Activated naive CD8-positive, alpha-beta T cell treated with anti-CD3 and anti-CD28 coated beads, Interleukin-2, amount 10 ng/mL, durations not matched to agents 7 days and 5 days (primary cell): ENCODE measurements at places on chromosomes 12 and 14.

GRCh38 chr14:32472512-32473463 lies 143.7 kb downstream of the AKAP6 start:
- no peak for DNase-seq

- DNase-seq: no peak
Observed at GRCh38 chr12:67592228-67593011, 56.1 kb upstream of the DYRK2 start.

DNA sequence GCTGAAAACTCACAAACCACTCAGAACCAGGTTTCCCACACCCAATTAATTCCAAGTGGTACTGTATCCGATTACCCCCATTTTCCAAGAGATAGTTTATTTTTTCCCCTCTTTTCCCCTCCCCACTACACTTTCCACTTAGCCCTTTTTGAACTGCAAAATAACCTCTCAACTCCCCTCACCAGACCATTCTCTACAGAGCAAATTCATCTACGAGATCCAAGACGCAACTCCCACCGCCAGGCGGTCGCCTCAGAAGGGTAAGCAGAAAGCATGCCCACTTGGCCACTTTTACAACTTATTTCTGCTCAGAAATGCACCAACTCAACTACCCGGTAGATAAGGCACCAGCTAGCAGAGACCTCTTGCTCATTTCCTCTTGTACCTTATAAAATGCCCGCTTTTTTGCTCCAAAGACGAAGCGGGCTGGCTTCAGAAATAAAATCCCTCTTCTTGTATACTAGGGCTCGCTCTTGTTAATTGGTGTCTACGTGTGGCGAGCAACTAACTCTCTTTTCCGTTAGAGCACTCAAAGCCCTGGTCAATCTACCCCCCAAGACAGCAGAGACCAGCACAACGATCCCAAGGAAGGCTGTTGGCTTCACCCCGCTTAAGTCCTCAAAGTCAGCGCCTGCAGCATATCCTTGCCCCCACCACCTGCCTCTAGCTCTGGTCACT lies 910 bp upstream of the SRP54 start:
- peak; percentile 53 for DNase-seq

DNA sequence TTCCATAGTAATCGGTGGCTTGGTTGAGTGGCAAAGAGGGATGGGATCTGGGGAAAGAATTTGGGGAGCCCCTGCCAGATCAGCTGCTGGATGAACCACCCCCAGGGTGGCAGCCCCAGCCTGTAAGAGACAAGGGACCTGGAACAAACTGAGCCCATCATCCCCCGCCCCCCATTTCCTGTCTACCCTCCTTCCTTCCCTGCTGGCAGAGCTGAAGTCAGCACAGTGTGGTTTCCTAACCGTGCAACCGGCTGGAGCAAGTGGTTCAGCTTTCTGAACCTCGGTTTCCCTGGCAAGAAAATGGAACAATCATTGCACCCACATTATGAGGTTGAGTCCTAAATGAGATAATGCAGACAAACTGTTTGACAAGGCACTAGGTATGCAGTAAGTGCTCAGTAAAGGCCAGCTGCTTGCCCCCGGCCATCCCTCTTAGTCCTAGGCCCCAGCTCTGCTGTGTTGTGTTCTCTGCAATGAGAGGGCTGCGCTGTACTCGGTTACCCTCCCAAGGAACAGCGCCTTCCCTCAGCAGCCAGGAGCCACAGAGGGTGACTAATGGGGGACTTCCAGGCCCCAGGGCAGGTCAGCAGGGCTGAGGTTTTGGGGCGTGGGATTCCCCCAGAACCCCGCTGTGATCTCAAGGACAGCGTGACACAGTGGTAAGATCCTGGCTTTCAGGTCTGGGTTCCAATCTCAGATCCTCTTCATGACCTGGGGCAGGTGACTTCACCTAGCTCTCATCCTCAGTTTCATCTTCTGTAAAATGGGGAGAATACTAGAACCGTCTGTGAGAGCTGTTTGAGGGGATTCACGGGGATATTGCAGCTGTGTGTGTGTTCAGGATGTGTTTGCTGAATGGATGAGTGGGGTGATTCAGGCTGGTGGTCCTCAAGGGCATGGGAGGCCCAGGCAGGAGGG lies 16.5 kb downstream of the SELPLG start:
- DNase-seq: peak; percentile 62

DNA sequence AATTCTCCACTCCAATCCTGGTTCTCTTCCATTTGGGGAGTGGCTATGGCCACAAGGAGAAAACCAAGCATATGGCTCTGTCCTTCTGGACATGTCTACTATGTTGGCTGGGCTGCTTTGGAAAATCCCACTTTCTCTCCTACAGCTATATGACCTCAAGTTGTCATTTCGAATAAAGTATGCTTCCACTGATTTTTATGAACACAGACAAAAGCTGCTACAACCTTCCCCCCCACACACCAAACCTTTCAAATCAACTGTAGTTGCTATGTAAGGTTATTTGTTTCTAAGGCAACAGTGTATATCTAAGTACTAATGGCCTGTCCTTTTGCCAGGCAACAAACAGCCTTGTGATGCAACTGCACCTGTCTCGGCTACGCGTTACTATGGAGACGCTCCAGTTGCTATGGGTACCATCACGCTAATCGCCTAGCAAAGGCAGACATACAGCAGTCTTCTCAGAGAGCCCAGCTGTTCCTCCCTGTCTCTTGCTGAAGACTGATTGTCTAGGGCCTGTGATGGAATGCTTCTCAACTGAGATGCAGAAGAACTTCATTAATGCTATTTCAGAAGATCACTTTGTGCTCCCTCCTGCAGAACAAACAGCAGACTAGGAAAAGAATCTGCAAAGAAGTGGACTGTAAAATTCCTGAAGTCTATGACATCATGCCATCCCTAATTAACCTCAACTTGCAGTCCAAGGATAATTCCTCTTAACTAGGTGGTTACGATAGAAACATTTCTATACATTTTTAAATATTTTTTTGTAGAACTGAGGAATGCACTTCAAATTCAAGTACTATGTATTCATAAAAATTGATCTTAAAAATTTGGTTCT lies 67.6 kb downstream of the FOXN3 start:
- DNase-seq: no peak

DNA sequence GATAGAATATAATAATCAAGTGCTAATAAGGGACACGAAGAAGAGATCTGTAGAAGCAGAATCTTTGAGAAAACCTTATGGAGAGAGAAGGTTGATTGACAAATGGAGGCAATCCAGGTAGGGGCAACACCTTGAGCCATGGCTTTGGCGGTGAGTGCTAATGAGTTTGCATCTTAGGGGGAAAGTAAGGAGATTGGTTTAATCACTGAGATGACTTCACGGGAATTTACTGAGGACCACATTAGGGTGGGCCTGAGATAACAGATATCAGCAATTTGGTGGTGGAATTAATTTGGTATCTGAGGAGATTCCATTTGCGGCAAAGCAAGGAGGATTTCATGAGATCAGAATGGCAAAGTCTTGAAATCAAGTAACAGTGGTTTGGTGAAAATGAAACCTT lies 1.8 kb upstream of the LARP4 start:
- no peak for DNase-seq

DNA sequence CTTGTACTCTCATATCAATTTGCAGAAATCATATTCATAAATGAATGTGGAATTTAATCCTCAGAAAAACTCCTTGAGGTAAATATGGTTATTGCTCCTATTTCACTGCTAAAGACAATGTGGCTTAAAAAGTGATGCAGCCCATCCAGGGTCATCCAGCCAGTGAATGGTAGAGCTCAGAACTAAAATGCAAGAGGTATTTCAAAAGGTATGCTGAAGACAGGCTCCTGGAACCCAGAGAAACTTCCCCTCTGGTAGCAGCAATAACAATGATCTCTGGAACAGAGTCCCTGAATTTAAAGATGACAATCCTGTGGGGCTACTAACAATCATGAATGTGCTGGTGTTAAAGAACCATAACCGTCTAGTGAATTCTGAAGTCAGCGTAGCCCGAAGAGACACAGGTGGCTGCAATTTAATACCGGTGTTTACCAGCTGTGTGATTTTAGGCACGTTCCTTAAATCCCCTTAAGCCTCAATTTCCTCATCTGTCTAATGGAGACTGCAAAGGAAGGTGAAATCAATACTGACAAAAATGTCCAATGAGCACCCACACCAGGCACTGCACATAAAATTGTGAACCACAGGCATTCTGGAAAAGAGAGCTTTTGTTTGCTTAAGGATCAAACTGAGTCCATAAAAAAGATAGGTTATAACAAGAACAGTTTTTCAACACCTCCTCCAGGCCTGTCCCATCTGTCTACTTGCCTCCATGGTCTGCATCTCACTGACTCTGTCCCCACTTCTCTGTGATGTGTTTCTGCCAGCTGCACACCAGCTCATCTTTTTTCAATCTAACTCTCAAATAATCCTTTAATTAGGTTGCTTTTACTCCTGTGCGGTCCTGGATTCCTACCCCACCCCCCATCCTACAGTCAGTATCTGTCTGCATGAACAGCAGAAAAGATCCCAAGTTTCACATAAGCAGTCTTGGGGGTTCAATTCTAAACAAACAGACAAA lies 10.5 kb downstream of the TM7SF3 start:
- DNase-seq: no peak

GRCh38 chr14:96040828-96041371 lies 1.7 kb downstream of the C14orf132 start:
- DNase-seq: no peak

GRCh38 chr14:71606575-71606974 lies 325.7 kb upstream of the RGS6 start:
- DNase-seq: no peak

- DNase-seq: no peak
Observed at GRCh38 chr12:19288603-19289244, 150.6 kb upstream of the AEBP2 start.

- peak; percentile 60 for DNase-seq
Observed at GRCh38 chr14:24095271-24096068, 1.4 kb downstream of the PCK2 start.

DNA sequence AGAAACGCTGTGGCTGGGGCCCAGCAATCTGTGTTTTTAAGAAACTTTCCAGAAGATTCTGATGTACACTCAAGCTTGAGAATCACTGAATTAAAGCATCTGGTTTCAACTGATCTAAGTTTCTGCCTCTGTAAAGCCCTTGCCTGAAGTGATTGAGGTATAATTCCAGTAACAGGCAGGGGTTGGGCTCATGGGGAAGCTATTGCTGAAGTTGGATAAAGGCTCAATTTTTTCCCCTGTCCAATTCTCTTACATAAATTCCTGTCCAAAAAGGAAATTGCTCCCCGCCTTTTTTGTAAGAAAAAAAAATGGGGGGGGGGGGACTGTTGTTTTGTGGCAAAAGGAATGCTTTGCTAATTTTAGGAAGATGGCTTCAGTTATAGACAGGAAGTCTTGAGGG lies 337.4 kb downstream of the NUAK1 start:
- no peak for DNase-seq

- no peak for DNase-seq
Observed at GRCh38 chr14:29900609-29901350, 26.9 kb downstream of the PRKD1 start.

DNA sequence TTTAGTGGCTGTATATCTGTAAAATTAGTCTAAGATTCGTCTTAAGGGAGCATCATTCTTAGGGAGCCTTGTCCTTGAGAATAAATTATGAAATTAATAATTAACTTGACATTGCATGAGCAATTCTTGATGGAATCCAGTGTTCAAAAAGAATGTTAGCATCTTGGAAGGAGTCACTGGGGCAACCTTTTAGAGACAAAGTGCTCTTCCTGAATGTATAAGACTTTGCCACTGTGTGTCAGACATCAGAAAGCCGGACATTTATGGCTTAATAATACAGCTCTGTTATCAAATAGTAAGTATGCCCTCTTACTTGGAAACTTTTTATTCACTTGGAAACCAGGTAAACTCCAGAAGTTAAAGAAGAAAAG lies 83.3 kb downstream of the CCER1 start:
- DNase-seq: no peak

DNA sequence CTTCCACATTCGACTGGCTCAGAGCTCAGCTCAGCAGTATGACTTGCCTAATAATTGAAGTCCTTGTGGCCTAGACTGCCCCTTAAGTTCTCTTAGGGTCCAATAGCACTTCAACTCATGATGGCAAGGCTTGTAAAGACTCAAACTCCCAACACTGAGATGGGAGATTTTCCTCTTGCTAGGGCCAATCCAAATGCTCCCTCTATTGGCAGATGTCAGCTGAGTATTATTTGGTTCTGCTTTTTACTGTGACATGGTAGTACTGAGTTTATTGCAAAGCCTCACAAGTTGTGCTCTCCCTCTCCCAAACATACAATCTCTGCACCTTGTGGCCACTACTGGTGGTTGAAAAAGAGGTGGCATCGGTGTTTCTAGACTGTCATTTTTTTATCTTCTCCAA lies 164.2 kb downstream of the ALG10 start:
- DNase-seq: no peak

GRCh38 chr14:63632932-63633514 lies 8.6 kb downstream of the WDR89 start:
- DNase-seq: no peak

DNA sequence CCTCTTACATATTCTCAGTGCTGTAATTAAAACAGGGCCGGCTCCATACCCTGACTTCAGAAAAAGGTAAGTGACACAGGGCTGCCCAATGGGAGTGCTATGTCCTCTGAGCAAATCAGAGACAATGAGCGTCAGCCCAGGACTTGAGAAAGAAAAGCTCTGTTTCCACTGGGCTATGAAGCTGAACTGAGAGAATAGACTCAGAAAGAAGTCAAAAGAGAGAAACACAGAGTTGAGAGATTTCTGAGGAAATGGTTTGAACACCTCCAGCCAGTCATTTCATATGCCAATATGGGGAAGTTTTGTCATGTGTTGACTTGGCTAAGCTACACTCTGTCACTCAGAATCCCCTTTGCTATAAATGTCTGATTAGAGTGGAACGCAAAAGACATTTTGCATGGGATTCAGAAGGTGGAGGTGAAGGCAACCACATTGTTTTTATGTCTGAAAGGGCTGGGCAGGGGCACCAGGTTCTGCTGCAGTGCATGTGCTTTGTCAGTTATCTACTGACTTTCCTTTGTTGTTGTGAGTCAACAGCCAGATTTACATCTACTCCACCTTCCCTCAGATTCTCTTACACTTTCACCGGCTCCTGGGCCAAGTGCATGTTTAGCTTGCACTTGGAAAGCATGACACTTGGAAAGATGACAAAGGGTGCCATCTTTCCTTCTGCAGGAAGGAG lies 313.3 kb downstream of the DUSP6 start:
- no peak for DNase-seq
